Right hindlimb (tissue), 1 donor: ENCODE measurements at places on chromosomes 5 and 9.
A peak's percentile ranks its signal among the peaks of the same experiment; 100 is the strongest.

- DNase-seq: no peak
These were observed 1028.5 kb upstream of the CDH9 start for GRCh38 chr5:28066856-28067255.

DNA sequence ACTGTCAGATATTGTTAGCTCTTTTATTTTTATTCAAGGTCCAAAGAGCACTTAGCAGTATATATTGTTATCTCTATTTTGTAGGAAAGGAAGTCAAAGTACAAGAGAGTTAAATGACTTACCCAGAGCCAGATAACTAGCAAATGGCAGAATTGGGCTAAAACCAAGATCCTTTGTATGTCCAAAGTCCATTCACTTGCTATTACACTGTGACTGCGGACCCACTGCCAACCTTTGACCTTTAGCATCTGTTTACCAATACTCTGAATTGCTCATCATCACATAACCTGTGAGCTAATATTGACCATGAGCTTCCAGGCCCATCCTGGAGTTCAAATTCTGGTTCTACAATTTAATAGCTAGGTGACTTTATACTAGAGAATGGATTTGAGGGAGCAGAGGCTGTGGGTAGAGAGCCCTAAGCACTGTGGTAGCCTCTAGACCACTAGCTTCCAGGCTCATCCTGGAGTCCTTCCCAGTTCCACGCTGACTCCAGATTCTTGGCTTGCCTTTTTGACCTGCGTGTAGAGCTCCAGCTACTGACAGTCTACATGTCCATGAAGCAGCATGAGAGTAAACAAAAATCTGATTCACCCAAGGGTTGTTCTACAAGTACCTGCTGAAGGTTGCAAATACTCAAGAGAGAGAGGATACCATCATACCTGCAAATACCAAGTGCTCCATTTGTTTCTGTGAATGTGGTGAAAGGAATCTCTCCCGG lies 424.0 kb downstream of the SH3GL2 start:
- DNase-seq: no peak

GRCh38 chr9:129270205-129270604 lies 92.1 kb upstream of the IER5L start:
- peak; percentile 3 for DNase-seq

DNA sequence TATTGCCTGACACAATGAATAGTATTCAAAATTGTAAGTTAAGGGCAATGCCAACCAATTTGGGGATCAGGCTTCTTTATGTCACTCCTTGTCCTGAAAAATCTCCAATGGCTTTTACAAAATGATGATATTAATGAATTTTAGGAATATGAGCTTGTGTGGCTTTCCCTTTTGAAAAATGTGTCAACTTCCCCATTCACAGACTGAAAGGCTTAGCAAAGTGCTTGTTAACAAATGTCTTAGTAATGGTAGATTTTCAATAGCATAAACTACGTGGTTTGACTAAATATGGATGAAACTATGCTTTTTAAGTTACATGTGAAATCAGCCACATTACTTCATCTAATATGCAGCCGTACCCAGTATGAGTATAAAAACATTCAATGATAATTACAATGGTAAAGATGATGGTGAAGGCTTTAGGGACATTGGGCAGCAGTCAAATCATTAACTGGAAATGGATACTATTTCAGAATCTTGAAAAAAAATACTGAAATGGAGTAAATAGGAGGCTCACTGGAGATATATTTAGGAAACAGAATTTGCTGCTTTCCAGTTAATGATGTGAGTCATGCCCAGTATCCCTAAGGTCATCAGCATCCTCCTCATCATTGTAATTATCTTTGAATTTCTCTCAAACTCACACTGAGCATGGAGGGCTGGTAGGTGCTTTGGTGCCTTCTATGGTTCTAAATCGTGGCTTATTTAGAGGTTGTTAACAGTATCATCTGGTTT lies 113.3 kb upstream of the ZNF608 start:
- DNase-seq: no peak

- DNase-seq: no peak
These were observed 245.5 kb downstream of the SMARCA2 start for GRCh38 chr9:2260417-2261306.

GRCh38 chr5:132746954-132747615 lies at the start of gene CCNI2:
Gene CCNI2 (plus strand): TSS chr5:132747426. CDS start chr5:132747496, 70 bp downstream.
- DNase-seq: no peak

GRCh38 chr9:114235033-114235661 lies 79.8 kb downstream of the COL27A1 start:
- no peak for DNase-seq

DNA sequence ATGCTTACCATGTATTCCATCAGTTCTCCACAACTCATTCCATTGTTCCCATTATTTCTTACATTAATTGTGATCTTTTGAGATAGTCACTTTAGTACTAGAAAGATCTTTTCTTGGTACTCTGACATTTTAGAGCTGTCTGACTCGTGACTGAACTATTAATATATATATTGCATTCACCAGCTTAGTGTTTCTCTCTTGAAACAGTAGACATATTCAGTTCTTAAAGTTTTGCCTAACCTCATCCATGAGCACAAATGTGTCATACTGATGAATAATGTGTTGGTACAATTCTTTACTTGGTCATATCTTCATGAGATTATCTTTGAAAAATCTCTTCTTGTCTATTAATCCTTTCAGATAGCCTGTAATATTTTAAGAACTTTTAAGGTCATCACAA lies 74.3 kb downstream of the NLN start:
- no peak for DNase-seq

DNA sequence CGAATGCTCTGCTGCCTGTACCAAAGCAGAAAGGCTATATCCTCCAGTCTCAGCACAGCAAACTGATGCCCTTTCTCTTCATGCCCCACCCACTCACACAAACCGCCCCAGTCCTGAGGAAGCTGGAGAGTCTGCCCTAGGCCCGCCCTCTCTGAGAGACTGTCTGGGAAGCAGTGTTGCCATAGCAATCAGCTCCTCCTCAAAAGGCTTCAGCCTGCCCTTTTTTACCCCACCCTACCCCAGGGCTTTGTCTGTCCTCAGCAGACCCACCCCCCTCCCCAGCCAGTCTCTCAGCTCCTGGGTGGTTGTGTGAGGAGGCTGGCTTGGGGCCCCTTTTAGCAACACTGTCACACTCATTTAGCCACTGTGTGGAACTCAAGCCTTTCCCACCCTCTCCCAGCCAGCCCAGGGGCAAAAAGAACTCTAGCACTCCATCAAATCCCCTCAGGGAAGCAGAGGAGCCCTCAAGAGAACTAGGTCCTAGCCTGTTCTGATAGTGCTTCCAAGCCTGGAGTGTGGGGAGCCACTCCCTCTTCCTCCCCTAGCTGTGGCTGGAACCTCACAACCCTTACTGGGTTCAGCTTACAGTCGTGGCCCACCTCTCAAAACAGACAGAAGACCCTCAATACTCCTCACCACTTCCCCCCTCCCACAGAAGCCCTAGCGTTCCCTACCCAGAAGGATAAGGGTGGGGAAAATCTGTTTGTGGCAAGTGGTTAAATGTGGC lies 1.4 kb downstream of the ATOSB start:
- DNase-seq: peak; percentile 92

DNA sequence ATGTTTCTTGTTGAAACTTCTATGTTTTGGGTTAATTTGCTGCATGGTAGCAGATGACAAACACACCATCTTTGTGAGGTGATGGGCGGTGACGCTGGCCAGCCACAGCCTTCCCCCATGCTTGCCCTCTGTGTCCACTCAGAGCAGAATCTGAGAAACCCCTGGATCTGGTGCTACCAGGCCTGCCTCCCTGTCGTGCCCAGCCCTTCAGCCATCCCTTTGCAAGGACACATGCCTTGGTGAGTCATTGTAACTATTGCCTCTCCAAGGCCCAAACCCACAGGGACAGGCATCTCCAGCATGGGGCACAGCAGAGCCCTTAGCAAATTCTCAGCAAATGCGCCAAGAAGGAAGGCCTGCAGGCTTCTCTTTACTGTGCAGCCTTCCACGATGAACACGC lies 48.1 kb upstream of the FCN1 start:
- peak; percentile 2 for DNase-seq

DNA sequence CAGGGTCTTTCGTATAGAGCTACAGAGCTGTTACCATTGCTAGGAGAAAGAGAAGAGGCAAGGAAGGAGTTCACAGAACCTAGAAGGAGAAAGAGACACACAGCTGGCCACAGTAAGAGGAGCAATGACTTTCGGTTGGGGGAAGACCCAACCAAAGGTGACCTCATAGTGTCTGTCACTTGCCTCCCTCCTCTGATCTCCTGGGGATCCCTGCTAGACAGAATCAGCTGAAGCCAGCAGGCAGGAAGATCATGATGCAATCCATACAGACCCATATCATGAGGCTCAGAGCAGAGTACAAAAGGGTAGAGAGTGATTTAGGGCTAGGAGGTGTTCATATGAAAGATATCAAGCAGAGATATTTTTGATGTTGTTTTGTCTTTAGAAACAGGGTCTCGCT lies 26.0 kb upstream of the EPB41L4B start:
- no peak for DNase-seq

DNA sequence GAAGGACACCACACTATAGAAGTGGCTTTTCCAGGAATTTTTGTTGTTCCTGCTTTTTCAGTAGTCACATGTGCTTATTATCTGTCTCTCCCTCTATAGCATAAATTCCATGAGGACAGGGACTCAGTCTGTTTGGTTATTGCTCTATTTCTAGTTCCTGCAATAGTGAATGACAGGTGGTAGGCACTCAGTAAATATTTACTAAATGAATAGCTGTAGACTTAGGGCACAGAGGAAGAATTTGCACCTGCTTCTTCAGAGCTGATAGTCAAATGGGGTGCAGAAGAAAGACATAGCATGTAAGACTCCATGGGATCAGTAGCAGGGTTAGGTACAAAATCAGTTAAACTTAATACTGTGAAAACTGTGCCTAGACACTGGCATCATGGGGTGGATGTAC lies 580.2 kb downstream of the CCDC171 start:
- DNase-seq: no peak

GRCh38 chr9:131253891-131254491 lies 22.3 kb downstream of the FAM78A start:
- DNase-seq: peak; percentile 75

DNA sequence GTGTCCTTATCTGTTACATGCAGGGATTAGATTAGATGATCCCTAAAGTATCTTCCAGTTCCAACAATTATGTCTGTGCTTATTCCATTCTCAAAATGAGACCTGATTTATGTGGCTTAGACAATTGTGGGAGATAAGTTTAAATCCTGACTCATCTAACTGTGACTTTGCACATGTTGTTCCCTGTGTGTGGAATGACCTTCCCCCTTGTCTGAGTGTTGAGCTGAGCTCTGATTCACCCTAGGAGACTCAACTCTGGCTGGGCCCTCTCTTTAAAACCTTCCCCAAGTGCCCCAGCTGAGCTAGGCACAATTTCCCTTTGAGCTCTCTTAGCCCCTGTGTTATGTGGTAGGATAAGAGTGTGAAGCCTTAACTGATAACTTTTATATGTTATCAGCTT lies 118.9 kb upstream of the ELL2 start:
- no peak for DNase-seq

DNA sequence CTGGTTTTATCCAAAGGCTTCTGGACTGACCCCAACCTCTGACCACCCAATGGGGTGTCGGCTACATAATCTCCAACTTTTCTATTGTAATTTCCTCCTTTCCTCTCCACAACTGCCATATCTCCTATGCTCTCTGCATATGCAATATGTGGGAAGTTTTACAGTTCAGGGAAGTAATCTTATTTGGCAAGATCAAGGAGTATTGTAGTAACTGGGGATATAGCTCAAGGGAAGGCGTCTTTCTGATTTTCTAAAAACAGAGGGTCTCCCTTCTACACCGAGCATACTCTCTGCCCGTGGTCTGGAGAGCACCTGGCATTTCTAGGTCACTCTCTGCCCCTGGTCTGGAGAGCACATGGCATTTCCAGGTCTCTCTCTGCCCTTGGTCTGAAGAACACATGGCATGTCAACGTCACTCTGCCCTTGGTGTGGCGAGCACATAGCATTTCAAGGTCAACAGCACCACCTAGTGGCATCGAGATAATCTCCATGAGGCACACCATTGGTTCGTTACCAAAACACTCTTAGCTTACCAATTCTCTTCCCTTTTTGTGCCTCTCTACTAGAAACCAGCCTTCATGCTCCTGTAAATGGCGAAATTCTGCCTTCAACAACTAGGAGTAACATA lies 616.4 kb upstream of the NUDT12 start:
- no peak for DNase-seq

- no peak for DNase-seq
These were observed 755.5 kb upstream of the ADAMTS16 start for GRCh38 chr5:4384649-4385048.

GRCh38 chr9:112530751-112531205 lies 44.2 kb downstream of the KIAA1958 start:
- no peak for DNase-seq

- DNase-seq: peak; percentile 26
These were observed 134.6 kb downstream of the EDIL3 start for GRCh38 chr5:84249918-84250630.

DNA sequence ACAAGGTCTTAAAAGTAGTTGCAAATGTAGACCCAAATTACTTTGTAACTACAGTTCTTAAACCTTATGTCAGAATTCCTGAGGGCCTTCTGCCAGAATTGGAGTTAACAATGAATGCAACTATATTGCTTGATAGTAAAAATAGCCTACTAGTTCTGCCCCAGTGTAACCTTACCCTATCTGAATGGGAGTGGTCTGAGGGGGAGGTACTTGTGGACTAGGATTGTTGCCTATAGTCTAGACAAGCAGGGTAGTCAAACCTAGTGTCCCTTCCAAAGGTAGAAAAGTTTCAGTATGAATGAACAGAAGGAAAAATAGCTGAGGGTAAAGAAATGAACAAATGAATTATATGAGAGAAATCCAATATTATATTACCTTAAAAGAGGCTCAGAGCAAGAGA lies 242.2 kb downstream of the PJA2 start:
- no peak for DNase-seq

DNA sequence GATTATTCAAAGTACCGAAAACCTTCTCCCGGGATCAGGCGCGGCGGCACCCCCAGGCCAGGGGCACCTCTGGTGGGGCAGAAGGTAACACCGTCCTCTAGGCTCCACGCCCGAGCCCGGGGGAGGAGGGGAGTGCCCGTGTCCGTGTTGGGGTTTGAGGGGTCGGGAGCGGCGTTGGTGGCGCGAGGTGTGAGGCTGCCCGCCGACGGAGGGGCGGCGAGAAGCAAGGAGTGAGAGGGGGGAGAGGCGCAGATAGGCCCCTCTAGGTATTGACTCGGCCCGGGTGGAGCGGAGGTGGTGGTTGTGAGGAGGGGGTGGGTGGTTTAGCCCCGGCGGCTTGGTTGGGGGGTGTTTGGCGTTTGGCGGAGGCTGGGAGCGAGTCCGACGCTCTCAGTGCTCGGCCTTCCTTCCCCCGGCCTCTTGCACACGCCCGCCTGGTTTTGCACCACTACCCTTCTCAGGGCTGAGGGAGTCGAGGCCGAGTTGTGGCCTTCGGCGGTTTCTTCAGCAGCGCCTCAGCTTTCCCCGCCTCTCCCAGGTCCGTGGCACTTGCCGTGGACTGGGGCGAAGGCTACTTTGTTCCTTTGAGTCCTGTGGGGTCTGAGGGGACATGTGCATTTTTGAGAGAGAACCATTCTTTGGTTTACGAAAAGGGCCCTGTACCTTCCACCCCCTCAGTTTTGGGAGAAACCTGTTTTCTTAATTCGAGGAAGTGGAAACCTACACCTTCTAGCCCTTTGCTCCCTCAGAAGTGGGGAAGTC lies 450 bp downstream of the GPBP1 start:
- DNase-seq: no peak
